Body of pancreas (tissue), 4 donors: ENCODE measurements at places on chromosomes 3 and 15. TPM values are rescaled to one million over a fixed set of nuclear protein-coding genes. Genes with fewer than 3 reads are reported as not detected.

The TIGIT gene
- total RNA-seq: not detected

DNA sequence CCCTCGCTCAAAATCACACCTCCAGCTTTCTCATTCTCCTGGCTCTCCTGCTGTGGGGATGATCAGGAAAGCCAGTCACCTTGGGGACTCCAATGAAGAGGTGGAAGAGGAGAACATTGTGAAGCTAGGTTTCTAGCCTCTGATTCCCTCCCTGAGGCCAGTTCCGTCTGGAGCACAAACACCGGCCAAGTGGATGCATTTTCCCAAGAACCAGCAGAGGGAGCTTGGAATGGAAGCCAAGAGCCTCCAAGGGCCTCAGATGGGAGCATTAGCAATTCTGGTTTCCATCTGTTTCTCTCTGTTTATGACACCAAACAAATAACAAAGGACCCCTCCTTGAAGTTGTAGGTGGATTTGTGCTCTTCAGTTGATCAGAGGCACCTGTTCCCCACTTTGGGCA is 40.6 kb upstream of the NMNAT3 start:
- peak; percentile 59 for DNase-seq

DNA sequence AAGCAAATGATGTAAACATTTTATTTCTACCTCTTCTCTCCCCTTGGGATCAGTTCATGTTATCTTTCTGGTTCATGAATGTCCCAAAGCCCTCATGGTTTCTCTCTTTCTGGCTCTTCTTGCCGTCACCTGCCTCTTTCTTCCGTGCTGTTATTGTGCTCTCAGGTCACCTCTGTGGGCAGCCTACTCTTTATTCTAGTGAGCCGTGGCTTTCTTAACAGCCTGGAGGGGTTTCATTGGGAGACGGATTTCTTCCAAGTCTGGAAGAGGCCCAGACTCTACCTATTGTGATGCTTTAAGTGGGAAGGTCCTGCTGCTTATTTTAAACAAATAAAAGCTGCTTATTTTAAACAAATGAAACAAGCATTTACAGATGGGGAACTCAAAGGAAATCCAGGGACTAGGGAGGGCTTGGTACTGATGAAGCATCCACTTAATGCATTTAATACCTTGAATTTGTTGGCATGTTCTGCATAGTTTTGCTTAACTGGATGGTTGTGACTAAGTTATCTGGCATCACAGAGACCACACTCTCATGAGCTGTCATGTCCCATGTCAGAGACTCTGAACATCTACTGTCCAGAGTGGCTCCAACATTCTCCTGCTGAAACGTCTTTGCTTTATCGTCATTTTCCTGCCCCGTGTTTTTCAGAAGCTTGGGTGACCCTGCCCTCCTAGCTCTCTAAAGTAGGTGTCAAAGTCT is 443.3 kb downstream of the GABRG3 start:
- no peak for DNase-seq

- no peak for DNase-seq
These were observed 87.4 kb downstream of the FNDC3B start for GRCh38 chr3:172126741-172127140.

The ATP10A gene
- total RNA-seq: 1.3 TPM

GRCh38 chr15:68987120-68987519 is 27.4 kb upstream of the NOX5 start:
- no peak for DNase-seq

The CCDC39 gene
- 0.26 TPM for total RNA-seq

The TMEM212 gene
- total RNA-seq: not detected

- DNase-seq: no peak
These were observed 278.1 kb upstream of the LRTM1 start for GRCh38 chr3:55205990-55206389.

DNA sequence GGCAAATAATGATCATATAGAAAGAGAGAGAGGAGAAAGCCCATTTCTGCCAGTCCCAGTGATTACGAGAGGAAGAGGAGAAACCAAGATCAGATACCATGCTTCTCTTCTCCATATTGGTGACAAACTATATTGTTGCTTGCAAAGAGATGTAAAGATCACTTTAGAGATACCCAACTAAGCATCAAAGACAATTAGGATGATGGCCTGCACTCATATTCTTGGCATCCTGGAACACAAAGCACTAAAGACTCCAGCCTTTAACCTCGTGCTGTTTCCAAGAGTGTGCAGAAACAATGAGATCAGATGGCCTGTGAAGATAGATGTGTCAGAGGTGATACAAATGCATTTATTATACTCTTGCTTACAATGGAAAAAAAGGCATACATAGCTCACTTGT is 170.7 kb upstream of the TP63 start:
- DNase-seq: no peak

DNA sequence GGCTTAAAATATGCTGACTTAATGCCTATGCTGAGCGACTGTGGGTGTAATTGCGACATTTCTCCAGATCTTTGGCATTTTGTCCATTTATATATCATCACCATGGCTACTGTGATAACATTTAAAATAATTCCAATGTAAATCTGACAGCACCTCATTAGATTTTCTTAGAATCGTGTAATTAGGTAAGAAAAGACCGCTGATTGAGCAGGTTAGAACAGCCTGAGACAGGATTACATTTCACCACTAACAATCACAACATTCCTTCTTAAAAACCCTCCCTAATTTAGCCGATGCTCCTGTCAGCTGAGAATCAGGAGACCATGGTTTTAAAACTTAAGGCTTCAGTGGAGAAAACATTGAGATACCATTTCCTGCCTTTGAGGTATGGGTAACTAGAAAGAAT is 455.3 kb upstream of the PDZRN3 start:
- DNase-seq: no peak

DNA sequence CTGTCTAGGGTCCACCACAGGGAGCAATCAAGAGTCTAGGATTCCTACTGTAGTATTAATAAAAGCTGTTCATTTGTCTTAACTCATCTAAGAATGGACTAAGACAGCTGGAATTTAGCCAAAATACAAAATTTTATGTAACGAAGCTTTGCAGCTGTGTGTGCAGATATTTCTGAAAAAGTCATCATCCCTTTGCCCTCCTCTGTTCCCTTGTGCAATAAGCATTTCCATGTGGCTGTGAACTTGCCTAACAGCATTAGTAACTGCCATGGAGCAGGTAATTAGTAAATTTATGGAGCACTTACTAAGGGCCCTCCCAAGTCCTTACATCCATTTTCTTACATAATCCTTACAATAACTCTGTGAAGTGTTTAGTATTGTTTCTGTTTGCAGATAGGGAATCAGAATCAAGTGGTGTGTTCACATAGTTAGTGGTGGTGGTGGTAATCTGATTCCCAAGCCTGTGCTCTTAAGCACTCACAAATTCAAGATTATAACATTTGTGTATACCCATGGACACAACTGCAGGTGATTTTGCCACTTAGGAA is 114.5 kb downstream of the RARB start:
- DNase-seq: no peak

DNA sequence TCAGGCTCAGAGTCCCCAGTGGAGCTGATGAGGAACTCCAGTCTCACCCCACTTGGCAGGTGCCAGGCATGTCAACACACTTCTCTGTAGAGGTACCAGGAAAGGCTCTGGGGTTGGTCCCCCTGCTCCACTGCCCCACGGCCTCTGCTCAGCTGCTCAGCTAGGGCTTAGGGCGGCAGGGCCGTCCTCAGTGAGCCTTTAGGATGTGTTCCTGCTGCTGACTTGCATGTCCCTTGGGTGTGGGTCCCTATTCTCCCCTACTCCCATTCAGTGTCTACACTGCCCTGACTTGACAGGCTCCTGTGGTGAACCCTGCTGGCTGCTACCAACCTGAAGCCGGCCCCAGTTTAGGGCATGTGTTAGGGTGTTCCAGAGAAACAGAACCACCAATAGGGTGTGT is 17.9 kb upstream of the POLG start:
- no peak for DNase-seq

- DNase-seq: no peak
These were observed 120.9 kb downstream of the NEK11 start for GRCh38 chr3:131147534-131147933.

The MORC1 gene
- not detected for total RNA-seq

GRCh38 chr15:75902129-75902557 is 1.5 kb upstream of the FBXO22 start:
- DNase-seq: no peak

- no peak for DNase-seq
These were observed 5.7 kb upstream of the MAPK6 start for GRCh38 chr15:52013151-52013791.

DNA sequence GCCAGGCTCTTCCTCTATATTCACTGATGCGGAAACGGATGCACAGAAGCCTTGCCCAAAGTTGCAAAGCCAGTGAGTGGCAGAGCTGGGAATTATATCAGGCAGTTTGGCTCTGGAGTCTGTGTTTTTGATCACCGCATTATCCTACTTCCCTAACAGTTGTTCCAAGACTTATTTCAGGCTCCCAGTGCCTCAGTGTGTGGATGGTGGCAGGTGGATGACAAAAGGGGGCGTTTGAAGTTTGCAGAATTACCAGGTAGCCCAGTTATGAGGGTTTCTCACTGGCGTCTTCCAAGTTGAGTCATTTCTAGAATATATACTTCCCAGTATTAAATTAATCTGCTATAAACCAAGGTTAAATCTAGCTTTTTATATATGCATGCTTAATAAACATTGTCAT is 81.0 kb downstream of the USP13 start:
- DNase-seq: no peak

DNA sequence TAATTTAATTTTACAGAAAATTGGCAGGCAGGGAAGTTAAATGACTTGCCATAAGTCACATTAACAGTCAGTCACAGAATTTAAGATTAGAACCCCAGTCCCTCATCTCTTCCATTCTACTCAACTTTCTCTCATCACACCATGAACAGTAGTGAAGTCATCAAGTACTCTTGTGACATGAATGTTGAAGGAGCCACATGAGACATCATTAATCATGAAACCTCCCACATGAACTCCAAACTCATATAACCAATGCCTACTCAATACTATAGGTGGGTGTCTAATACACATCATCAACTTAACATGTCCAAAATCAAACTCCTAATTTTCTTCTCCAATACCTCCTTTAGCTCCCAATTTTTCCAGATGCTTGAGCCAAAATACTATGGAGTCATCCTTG is 19.5 kb downstream of the PHC3 start:
- no peak for DNase-seq

DNA sequence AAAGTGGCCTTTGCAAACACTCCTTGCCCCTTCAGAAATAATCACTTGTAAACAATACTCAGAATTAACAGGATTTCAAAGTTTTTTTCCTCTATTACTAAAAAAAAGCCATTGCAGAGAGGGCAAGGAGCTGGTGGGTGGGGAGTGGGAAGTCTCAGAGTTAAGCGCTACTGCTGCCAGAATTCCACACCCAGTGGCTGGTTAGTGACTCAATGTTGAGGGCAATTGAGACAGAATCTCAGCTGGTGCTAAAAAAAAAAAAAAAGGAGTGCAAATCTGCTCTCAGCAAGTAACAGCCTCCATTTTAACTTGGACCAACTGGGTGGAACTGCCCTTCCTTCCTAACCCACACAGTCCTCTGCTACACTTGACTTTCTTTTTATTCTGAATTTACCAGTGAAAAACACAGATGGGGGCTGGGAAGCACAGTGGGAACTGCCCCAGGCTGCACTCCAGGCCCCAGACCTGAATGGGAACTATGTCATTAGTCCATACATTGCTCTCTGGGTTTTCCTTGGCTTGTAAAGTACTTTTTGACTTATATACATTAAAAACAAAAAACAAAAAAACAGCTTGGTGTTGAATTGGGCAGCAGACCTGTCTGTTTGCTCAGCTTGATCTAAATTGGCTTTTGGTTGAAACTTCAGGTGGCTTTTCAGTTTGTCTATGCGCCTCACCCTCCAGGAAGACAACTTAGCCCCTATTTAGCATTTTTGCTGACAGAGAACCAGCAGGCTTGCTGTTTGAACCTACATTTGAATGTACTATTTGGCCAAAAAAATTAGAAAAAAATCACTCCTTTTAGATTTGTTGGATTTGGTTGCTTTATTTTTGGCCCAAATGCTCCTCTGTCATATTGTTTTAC is 357.8 kb upstream of the TBL1XR1 start:
- DNase-seq: no peak

DNA sequence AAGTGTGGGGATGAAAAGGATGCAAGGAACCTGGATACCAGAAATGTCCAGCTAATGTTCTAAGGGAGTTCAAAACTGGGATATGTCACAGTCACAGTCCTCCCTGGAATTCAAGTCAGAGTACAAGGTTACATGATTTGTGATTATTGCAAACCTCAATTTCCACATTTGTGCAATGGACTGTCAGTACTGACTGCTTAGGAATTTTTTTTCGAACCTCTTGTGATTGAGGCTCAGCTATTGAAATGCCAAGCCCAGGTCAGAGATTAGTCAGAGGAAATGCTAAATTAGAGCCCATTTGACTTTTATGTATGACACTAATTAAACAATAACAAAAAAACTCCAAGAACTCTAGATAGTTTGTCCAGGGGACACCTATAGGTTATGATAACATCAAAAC is 210.2 kb downstream of the THSD4 start:
- no peak for DNase-seq

- DNase-seq: peak; percentile 11
These were observed 186.1 kb downstream of the FMN1 start for GRCh38 chr15:33008284-33008995.

The C3orf20 gene
- total RNA-seq: not detected

DNA sequence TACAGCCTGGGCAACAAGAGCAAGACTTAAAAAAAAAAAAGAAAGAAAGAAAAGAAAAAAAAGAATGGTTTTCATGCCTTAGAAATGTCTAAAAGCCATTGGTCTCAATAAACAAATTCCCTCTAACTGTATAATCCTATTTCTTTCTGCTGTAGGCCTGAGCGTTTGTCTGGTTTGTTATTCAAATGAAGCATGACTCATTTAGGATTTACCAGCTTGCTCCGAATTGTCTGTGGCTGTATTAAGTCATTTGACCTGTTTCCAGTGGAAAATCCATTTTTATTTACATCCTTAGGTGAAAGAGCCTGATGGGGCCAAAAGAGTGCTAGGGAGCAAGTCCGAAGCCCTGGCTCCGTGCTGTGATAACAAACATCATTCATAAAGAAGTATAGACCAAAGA is 73.8 kb downstream of the BDH1 start:
- no peak for DNase-seq

The COL6A5 gene
- total RNA-seq: not detected

DNA sequence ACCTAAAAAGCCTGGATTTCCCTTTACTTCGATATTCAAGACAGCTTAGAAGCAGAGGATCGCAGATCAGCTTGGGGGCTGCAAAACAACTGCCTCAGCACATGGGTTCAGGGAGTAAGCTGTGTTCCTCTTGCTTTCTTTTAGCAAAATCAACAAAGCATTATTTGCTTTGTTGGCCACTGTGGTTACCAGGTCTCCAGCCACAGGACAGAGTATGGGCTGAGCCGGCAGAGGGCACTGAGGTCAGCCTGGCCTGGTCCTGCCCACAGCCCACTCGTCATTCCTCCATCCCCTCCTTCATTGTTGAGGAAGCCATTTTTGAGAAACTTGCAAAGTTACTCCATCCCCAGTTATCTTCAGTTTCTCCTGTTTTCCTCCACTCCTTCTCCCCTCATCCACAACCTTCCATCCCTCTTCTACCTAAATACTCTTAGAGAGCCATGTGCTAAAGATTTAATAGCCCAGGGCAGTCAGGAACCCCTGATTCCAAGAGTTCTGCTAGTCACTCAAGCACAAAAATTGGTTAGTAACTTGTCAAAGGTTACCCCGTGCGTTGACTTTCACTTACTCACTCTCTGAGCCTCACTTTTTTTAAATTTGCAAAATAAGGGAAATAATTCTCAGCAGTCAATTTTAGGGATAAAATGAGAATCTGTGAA is 60.0 kb upstream of the HES1 start:
- DNase-seq: peak; percentile 33
